ENCODE measurements at places on chromosomes 4 and X.
A peak's percentile ranks its signal among the peaks of the same experiment; 100 is the strongest.

GRCh38 chrX:141724186-141724585, 25.6 kb upstream of the SPANXD start:
- DNase-seq, result no peak

GRCh38 chrX:3052860-3053259, 11.6 kb downstream of the ARSF start:
- no peak for DNase-seq

DNA sequence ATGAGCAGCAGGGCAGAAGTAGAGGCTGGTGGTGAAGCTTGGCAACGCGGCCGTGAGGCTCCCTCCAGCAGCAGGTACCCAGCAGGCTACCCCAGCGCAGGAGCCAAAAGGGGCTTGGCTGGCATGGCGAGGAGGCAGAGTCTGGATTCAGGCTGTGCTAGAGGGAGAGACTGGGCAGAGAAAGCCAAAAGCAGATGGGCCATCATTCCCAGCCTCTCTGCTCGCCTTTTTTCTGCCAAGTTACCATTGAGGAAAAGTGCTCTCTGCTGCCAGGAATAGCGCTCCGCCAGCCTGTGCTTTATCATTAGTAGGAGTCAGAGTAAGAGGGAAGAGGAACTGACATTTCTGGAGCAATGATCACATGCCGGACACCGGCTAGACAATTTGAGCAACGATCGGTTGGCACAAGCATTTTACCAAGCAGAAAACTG, 28.7 kb upstream of the MAP3K15 start:
- DNase-seq, result no peak

GRCh38 chr4:64539234-64539849, 130.1 kb upstream of the TECRL start:
- DNase-seq, result no peak

DNA sequence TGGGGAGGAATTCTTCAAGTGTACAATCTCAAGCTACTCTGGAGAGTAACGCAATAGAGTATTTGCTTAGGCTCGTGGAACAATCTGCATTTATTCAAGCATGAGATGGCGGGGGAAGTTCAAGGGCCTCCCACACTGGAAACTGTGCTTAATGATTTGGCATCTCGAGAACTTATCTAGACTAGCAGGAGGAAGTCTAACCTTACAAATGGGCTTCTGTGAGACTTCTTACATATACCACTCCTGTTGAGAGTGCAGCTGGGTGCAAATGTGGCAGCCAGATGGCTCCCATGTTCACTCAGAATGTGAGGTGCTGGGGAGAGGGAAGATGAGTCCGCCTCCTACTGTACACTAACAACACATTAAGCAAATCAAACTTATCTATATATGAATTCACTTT, 29.3 kb upstream of the PTPN13 start:
- no peak for DNase-seq

DNA sequence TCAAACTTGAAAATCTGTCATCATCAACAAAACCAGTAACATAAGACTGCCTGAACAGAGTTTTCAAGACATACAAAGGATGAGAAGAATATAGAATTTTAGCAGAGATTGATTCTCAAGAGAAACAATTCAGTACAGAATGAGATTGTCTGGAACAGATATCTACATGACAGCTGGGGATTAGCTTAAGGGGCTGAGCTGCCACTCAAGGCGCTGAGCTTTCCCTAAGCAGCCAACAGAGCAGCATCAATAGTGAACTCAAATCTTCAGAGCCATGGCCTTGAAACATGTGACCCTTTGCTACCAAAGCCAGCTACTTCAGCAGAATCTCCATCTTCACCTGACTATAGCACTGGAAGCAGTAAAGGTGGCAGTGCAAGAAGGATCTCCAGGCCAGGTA, 24.3 kb upstream of the PCDH10 start:
- DNase-seq, result no peak

DNA sequence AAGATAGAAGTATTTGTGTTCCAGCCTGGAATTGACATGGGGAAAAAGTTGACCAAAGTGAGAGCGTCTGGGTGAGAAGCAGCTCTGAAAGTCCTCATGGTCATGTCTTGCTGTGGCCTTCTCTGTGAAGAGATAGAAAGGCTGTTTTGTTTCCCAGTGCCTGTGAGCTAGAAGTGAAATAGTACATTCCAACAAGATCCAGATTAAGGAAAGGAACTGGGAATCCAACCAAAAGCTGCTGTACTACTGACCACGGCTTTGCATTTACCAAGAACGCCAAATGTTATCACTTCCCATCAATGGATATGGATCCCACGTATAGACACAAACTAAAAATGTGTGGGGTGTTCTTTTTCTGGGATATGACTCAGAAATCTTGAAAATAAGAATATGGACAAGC, 51.2 kb downstream of the TENM3 start:
- DNase-seq, result no peak

GRCh38 chr4:168197926-168198325, 105.6 kb downstream of the ANXA10 start:
- DNase-seq, result no peak

GRCh38 chrX:49001521-49002090, 458 bp downstream of the GRIPAP1 start:
- DNase-seq, result no peak

- no peak for DNase-seq
Measured at GRCh38 chr4:154727540-154727939, 16.3 kb upstream of the LRAT start.

DNA sequence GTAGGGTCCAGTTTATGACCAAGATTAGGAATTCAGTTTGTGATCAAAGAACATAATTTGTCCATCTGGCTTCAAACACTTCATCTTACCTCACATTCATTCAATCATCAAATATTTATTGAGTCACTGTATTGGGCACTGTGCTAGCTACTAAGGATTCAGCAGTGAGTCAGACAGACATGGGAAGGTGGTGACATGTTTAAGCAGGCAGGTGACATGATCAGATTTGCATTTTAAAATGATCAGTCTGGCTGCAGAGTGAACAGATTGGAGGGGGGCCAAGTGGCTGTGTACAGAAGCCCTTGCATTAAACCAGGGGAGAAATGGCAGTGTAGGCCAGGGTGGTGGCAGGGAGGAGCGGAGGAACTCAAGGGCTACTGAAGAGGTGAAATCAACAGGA, 25.1 kb upstream of the APLN start:
- peak; percentile 24 for DNase-seq

- no peak for DNase-seq
Measured at GRCh38 chr4:84985952-84986351, 19.5 kb upstream of the WDFY3 start.

GRCh38 chr4:156977435-156978160, 6.0 kb upstream of the PDGFC start:
- no peak for DNase-seq

DNA sequence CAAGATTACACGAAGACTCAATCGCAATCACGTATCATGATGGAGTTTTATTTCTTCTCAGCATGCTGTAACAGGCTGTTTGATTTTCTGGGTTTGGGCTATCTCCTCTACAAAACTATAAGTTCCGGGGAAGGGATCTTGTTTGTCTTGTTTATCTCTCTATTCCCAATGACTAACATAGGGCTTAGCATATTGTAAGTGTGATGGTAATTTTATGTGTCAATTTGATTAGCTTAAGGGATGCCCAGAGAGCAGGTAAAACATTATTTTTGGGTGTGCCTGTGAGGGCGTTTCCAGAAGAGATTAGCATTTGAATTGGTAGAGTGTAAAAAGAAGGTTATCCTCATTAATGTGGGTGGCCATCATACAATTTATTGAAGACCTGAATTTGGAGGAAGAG, 32.8 kb upstream of the C1GALT1C1 start:
- DNase-seq, result no peak

- DNase-seq, result no peak
Measured at GRCh38 chr4:61543976-61544375, 343.9 kb downstream of the ADGRL3 start.

DNA sequence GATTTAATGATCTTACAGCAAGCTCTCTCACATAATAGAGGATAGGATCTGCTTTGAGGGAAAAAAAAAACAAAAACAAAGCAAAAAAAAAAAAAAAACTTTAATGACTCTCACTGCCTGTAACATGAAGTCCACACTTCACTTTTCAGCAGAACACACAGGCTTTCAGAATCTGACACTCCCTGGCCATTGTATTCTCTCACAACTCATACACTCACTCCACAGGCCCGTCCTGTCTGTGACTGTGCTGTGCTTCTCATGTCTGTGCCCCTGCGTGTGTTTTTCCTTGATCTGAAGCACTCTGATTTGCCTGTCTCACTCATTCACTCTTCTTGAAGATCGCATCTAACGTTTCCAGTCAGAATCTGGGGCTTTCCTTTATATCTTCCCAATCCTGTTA, 460.8 kb downstream of the TMA16 start:
- no peak for DNase-seq

DNA sequence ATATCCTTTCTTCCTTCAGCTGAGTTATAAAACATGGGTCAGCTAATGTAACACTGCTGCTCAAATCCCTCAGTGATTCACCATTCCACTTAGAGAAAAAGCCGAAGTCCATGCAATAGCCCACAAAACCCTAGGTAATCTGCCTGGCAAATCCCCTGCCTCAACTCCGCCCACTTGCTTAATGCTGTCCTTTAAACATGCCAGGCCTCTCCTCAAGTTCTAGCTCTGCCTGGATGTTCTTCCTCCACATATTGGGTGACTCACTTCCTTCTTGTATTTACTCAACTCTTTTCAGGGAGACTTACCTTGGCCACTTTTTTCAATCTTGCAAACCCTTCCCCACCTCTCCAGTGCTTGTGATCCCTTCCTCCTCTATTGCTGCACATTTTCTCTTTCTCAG, 89.8 kb downstream of the EMCN start:
- no peak for DNase-seq

GRCh38 chrX:155966876-155967275, 30.6 kb upstream of the IL9R start:
- no peak for DNase-seq

- no peak for DNase-seq
Measured at GRCh38 chrX:5810636-5811035, 418.0 kb downstream of the NLGN4X start.

DNA sequence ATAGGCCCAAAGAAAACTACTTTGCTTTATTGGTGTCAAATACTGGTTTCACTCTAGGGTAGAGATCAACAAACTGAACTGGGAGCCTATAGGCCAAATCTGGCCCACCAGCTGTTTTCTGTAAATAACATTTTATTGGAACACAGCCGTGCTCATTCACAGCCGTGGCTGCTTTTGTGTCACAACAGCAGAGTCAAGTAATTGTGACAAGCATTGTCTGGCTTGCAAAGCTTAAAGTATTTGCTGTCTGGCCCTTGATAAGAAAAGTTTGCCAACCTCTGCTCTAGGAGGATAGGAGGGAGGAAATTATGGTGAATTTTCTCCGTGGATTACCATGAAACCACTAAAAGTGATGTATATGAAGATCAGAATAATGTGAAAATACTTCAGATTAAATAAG, 53.4 kb downstream of the GPAT3 start:
- DNase-seq, result no peak

- DNase-seq, result no peak
Measured at GRCh38 chrX:57918750-57919436, 8.6 kb upstream of the ZXDA start.

- no peak for DNase-seq
Measured at GRCh38 chr4:86595426-86595805, 1.3 kb downstream of the PTPN13 start.

- DNase-seq, result no peak
Measured at GRCh38 chrX:140346729-140347128, 158.1 kb downstream of the SOX3 start.

DNA sequence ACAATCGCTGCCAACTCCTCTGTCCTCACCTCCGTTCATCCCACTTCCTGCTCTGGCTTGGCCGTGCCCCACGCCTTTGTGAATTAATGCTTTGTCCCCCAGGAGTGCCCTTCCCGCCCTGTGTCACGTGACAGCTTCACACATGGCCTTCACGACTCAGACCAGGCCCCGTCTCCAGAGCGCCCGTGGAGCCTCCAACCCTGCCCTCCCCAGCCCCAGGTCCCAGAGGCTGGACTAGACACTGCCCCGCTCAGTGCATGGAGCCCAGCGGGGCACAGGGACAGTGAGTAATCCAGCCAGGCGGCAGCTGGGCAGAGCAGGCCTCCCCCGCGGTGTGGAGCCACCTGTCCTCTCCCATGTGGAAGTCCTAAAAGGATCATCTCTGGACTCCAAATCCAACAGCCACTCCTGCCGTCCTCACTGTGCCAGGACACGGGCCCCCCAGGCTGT, 7.4 kb downstream of the ADRA2C start:
- DNase-seq, result no peak

DNA sequence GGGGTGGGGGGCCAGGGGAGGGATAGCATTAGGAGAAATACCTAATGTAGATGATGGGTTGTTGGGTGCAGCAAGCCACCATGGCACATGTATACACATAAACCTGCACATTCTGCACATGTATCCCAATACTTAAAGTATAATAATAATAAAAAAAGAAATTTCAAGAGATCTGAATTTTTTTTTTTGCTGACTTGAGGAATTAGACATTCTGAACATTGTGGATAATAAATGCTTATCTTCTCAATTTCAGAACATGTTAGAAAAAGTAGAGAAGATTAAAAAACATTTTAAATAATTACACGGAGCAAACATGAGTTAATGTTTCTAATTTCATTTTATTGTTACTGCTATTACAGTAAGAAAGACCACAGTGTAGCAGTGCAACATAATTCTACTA, 230.4 kb downstream of the DTHD1 start:
- DNase-seq, result no peak

DNA sequence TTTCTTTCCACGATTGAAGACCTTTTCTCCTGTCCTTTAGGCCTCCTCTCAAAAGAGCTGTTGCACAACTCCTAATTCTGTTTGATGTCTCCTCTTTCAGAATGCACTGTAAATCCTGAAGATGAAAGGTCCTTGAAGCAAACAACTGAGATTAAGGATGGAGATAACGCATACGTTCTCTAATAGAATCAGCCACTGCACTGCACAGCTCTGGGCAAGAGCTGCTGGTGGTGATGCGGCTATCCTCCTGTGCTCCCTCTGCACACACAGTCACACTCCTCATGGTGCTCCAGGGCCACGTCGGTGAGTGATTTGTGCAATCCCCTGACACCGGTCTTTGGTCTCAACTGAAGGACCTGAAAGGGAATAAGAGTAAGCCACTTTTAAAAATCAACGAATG, 208.7 kb downstream of the PDGFC start:
- no peak for DNase-seq

DNA sequence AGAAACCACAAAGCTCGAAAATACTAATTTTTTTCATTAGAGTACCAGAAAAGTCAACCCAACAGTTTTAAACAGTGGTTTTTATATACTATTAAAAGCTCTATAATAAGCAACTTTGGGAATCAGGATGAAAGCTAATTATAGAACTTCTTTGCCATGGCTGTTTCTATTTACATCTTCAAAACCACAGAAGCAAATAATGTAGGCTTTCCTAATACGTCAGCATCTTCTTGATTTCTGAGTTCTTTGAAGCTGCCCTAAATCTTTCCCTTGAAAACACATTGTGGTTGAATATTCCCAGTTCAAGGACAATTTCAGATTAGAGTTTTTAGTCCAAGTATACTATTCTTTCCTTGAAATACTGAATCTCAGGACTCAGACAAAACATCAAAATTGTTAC, 460.2 kb upstream of the FAT1 start:
- no peak for DNase-seq

GRCh38 chrX:70970482-70970995, 39.6 kb upstream of the SLC7A3 start:
- DNase-seq, result no peak

- no peak for DNase-seq
Measured at GRCh38 chr4:22901631-22902030, 208.9 kb downstream of the GBA3 start.

GRCh38 chrX:15977644-15978043, 123.0 kb upstream of the AP1S2 start:
- DNase-seq, result no peak
